ENCODE measurements at places on chromosomes 11 and 22. TPM values are rescaled to one million over a fixed set of nuclear protein-coding genes. Genes with fewer than 3 reads are reported as not detected.
A peak's percentile ranks its signal among the peaks of the same experiment; 100 is the strongest.

CASP12 gene
- total RNA-seq = 5.5 TPM

HORMAD2 gene
- total RNA-seq = not detected

NXPE2 gene
- not detected for total RNA-seq

PATE2 gene
- total RNA-seq = not detected

NCAM1 gene
- 5.3 TPM for total RNA-seq

TEX12 gene
- total RNA-seq = not detected

PTPRCAP gene
- 5.5 TPM for total RNA-seq

SLC17A6 gene
- total RNA-seq = not detected

MUC5B gene
- 0.44 TPM for total RNA-seq

EIF3F gene
- total RNA-seq = 157 TPM

MAPK8IP1 gene
- total RNA-seq = 3.3 TPM

HEPN1 gene
- total RNA-seq = not detected

KIAA1671 gene
- total RNA-seq = 7.5 TPM

PATE4 gene
- not detected for total RNA-seq

DNA sequence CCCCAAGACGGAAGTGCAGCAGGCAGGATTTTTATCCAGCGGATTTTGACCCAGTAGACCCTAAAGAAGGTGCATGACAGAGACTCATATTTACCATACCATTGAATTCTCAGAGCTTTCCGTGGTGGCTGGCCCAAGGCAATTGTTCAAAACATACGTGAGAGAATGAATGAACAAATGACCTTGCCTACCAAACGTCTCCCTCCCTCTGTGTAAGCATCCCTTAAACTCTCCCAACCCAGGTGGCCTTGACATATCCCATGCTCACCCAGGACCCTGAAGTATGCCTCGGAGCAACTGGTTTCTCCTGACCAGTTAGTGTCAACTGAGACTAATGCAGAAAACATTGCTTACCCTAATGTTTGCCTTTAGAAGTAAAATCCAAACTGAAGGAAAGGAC lies 154.9 kb downstream of the TEAD1 start:
- no peak for DNase-seq

- DNase-seq = no peak
Measured at GRCh38 chr22:26589367-26589844, 526 bp downstream of the TPST2 start.

GRCh38 chr11:129644326-129644725 lies 171.3 kb upstream of the TMEM45B start:
- DNase-seq = no peak

DNA sequence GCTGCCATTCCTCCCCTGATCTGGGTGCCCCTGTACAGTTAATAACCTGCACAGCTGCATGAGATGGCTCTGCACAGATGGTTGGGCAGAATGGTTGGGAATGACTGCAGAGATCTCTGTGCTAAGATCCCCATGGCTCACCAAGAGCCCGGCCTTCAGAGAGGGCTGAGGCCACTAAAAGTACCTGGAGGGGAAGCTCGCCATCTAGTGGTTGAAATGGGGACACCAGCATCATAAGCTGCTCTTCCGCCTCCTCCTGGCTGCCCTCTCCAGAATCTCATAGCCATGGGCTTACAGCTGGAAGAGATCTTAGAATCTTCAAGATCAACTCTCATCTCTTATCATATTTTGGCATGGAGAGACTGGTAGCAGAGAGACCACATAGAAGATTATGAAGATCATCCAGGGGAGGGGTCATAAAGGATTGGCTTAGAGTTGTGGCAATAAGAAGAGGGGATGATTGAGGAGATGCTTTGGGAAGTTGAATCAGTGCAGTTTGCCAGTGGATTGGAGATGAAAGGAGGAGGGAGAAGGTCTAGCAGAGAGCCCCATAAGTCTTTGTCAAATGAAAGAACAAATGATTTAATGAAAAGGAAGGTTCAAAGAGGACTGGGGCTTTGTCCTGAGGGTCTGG lies 22.0 kb upstream of the TLCD5 start:
- DNase-seq = peak; percentile 65

- no peak for DNase-seq
Measured at GRCh38 chr22:26751217-26751616, 93.8 kb downstream of the MIAT start.

GRCh38 chr22:35517207-35517606 lies 23.4 kb upstream of the RASD2 start:
- DNase-seq = no peak

DNA sequence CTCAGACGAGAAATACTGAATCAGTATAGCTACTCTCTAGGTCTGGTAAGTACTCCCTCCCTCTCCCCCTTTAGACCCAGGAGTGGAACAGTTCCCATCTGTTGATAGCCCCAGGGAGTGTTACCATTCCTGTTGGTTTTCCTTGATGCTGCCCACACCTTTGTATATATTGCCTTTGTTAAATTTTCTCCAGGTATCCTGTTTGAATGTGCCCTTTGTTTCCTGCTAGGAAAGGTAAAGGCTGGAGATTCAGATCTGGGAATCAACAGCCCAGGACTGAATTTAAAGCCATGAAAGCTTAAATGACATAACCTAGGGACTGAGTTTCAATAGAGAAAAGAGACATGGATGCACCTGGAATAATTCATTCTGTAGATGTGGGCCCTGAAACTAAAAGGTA lies 68.3 kb downstream of the CCDC83 start:
- DNase-seq = no peak

DNA sequence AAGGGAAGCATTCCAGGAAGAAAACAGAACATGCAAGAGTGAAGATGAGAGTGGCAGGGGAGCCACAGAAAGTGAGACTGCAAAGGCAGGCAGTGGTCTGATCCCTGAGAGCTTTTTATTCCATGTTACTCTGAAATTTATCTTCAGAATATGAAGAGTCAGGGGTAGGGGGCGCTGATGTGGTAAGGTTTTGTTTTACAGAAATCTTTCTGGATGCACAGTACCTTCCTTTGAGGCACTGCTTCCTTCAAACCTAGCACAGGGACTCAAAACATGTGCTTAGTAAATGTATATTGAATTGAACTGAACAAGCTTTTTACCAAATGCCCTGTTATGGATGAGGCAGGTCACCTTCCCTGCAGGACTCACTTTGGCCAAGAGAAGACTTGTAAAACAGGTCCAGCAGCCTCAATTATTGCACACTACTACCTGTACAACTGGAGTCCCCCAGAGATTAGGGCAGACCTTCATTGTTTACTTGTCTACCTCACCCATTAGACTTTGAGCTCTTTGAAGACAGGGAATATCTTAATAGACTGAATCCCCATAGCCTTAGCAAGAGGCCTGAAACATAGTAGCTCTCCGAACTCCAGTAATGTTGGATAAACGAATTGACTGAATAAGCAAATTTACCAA lies 2.2 kb downstream of the PAK1 start:
- DNase-seq = no peak

- no peak for DNase-seq
Measured at GRCh38 chr11:1730059-1730629, 20.3 kb downstream of the IFITM10 start.

DNA sequence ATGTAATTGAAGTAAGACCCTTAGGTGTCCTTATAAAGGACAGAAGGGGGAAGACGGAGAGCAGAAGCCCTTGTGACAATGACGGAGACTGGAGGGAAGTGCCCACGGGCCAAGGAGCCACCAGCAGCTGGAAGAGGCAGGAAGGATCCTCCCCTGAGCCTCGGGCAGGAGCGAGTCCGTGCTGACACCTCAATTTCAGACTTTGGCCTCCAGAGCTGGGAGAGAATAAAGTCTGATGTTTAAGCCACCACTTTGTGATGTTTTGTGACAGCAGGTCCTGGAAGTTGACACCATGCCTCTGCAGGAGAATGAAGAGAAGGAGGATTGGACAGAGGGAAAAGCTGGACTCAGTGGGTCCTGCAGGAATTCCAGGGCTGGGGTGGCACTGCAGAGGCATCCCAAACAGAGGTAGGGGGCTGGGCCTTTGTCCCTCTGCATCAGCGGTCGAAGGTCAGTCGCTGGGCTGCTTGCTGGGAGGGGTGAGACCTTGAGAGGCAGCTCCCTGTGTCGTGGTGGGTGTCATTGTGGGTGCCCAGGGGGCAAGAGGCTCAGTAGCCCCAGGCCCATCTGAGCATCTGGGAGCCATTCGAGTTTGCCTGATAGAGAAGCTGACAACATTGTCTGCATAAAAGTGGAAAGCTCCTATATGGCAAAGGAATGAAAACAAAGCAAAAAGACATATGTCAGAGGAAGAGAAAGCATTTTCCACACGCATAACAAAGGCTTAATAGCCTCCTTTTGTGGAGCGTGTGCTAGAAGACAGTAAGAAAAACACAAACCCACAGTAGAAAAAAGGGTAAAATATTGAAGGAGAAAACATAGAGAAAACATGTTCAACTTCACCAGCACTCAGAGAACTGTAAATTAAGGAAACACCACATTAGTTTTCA lies 68.8 kb downstream of the RTL6 start:
- no peak for DNase-seq

GRCh38 chr11:108402241-108402640 lies 65.1 kb downstream of the C11orf65 start:
- no peak for DNase-seq

- DNase-seq = no peak
Measured at GRCh38 chr11:976431-977160, 50.9 kb downstream of the AP2A2 start.

- DNase-seq = no peak
Measured at GRCh38 chr22:23520863-23521440, 59.1 kb downstream of the IGLL1 start.

- no peak for DNase-seq
Measured at GRCh38 chr22:48431014-48431413, 1396.7 kb downstream of the BRD1 start.

DNA sequence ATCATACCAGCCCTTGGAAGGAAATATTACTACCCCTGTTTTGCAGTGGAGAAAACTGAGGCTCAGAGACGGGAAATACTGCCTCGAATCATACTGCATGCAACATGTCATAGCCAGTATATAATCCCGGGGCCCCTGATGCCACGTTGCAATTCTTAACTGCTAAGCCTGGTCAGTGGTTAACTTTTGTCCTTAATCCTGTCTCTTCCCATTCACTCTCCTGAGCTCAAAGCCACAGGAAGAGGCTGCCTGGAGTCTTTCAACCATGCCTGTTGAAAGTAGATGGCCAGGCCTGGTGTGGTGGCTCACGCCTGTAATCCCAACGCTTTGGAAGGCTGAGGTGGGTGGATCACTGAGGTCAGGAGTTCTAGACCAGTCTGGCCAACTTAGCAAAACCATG lies 166.6 kb downstream of the MIAT start:
- no peak for DNase-seq

- DNase-seq = no peak
Measured at GRCh38 chr11:92890846-92891245, 78.6 kb upstream of the MTNR1B start.

GRCh38 chr11:2100361-2101170 lies 38.6 kb downstream of the IGF2 start:
- no peak for DNase-seq

- DNase-seq = peak; percentile 39
Measured at GRCh38 chr11:110296226-110297075, at the start of gene RDX. Gene RDX (minus strand): TSS chr11:110296614. CDS start chr11:110279692, 16,922 bp downstream.

DNA sequence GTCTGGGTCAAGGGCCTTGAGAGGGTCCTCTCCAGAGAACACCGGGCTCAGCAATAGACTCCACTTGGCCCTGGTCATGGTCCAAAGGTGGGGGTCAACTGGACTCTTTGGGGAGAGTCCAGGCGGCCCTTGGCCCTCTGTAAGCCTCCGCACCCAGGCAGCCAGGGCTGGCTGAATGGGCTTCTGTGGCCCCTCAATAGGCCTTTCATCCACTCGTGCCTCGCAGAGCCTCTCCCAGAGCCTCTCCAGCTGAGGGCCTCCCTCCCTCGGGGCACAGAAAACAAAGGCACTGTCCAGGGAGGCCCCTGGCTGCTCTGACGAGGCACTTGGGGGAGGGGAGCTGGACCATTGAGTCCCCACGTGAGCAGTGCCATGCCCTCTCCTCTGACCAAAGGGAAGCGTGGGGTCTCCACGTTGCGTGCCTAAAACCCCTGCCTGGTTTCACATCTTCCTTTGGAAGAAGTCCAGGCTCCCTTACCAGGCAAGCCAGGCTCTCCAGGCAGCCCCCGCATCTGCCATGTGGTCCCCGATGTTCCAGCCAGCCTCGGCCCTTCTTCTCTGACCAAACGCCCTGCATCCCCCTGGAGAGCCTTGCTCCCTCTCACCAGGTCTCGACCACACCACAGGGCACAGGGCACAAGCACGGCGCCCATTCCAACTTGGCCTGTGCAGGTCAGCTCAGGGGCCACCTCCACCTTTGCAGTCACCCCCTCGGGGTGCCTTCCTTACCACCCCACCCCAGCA lies 15.5 kb downstream of the KIAA0930 start:
- no peak for DNase-seq

DNA sequence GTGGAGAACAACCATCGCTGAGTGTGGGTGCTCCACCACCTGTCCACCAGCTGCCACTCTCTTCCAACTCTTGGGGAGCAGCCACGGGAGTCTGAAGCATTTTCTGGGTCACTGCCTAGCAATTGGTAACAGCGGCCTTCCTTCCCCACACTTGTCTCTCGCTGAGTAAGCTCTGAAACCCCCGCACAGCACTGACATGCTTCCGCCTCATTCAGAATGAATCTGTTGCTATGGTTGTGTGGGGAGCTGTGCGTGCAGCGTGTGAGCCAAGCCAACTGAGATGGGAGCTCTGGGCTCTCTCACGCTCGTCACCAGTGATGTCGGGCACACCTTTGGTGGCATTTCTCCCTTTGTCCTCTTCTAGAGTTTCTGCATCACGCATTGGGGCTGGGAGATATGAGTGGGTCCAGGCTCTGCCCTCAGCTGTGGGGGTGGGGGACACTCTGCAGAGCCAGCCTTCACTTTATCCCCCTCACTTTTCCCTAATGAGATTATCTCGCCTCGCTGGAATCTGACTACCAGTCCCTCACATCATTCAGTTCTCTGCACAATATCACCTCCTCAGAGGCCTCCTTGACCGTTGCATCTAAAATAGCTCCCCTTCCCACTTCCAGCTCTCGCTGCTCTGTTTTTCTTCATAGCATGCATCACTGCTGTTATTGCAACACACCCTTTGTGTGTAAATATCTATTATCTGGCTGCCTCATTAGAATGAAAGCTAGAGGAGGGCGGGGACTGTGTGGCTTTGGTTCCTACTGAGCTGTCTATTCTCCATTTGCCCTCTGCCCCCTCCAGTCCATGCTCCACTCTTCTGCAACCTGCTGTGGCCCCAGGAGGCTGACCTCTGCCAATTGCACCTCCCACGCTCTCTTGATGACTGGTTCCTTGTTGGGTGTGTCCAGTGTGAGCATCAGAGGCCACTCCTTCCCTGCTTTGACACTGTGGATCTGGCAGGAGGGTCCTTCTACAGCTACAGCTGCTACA lies 569.9 kb upstream of the CADM1 start:
- no peak for DNase-seq

Data from omental fat pad (tissue), 4 donors.